ENCODE measurements at places on chromosomes 6 and 20.

GRCh38 chr6:163444077-163444476 is 29.6 kb downstream of the QKI start:
- no peak for DNase-seq

GRCh38 chr6:100968949-100969348 is 87.8 kb upstream of the ASCC3 start:
- no peak for DNase-seq

GRCh38 chr6:168546151-168546550 is 105.2 kb downstream of the SMOC2 start:
- no peak for DNase-seq

DNA sequence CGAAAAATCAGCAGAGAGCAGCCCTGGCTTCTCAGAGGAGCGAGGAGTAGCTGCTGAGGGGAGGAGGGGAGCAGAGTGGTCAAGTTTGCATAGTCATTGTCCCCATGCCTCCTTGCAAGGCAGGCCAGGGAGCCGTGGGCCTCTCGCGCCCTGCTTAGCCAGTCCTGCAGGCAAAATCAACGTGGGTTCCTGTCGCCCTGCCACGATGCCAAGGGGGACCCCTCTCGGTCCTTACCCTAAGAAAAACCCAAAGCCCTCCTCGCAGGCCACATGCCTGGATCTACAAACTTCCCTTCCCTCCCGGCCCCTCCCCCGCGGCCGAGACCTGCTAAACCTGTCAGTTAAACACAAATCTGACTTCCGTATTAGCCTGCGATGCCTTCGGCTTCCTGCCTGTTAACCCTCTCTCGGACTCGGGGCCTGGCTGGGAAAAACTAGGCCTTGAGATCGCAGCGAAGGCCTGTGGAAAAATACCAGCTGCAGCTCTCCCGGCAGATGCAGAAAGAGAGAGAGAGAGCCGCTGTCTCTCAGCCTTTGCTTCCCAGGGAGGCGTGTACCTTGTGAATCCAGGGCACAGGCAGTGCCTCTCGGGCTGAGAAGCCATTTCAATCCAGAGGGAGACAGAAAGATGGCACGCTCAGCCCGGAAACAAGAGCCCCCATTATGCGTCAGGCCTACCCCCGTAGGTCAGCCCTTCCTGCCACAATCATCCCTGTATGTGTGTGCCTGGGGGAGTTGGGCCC is 968 bp upstream of the ZMYND8 start:
- DNase-seq: peak; percentile 93

DNA sequence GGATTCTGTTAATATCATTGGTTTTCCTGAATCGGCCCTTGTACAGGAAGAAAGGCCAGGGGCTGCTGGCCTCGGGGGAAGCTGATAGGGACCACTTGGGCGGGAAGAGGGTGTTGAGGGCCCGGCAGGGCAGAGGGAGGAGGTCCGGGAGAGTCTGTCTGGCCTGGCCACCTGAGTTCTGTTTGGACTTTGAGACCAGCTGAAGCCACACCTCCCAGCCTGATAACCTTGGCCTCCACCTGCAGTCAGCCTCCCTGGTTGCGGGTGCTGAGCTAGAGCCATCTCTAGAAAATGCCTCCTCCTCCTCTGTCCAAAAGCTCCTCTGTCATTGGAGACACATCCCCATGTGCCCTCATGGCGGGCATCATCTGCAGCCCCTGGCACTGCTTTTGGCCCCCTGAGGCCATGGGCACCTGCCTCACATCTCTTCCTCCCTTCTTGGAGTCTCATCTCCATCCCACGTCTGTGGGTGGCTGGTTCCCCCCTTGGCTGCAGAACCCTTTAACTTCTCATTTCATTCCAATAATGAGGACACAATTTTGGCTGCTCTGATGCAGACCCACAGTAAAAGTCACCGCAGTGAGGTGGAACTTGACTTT is 16.6 kb downstream of the APCDD1L start:
- no peak for DNase-seq

GRCh38 chr20:52031563-52032303 is 159.8 kb downstream of the ZFP64 start:
- DNase-seq: peak; percentile 93

DNA sequence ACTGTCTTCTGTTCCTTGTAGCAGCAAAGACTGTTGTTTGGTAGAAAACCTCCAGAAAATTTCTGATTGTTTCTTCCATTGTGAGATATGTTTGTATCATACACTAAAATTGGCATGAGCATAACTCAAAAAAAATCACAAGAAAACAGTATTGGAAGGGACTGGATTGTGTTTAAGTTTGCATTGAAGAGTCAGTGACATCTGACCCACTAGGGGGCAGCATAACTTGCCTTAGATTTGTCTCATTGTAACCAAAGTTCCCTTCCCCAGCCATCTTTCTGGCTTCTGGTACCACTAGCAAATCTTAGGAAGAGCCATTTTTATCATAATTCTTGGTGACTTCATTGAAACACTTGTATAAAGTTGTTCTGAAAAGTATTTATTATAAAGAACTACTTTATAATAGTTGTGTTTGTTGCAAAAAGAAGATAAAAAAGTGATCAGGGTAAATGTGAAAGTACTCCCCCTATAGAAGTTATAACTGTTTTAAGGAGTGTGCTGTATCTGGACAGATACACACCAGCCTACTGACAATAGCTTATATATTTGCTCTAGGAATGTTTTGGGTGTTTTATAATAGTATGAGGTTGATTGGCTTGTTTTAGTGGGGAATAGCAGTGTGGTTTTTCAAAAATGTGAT is 7.7 kb downstream of the CSTF1 start:
- peak; percentile 80 for DNase-seq

DNA sequence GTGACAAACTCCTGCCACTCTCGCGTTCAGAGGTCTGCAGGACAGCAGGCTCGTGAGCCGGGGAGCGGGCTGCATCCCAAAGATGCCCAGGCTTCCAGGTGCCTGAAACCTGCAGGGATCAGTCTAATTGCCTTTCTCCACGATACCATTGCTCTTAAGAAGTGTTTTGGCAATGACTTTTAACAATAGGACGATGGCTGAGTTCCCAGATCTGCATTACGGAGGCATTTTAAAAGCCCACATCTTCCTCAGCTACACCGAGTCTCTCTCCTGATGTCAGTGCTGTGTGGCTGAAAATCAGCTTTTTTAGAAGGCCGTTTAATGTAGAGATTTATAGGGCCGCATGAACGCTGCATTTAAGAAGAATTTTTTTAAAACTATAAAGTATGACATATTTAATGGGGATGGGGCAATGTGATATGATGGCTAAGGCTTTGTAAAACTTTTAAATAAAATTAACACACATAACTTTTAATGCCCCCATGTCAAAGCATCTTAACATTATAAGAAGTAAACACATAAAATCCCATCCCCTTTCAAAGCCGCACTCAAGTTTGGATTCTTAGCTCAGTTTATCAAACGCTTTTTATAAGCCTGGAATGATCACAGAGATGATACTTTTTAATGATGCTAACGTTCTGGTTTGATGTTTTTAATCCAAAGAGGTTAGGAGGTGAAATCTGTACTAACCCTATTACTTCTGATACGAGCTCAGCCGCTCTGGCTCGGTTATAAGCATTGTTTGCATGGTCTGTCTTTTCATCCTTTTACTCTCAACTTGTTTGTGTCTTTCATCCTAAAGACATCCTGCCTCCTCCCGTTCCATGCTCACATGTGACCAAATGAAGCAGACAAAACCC is 386.0 kb downstream of the SMOC2 start:
- no peak for DNase-seq

- no peak for DNase-seq
These were observed 16.4 kb downstream of the SLCO4A1 start for GRCh38 chr20:62658593-62659178.

GRCh38 chr6:5569491-5569890 is 308.2 kb downstream of the FARS2 start:
- DNase-seq: no peak

DNA sequence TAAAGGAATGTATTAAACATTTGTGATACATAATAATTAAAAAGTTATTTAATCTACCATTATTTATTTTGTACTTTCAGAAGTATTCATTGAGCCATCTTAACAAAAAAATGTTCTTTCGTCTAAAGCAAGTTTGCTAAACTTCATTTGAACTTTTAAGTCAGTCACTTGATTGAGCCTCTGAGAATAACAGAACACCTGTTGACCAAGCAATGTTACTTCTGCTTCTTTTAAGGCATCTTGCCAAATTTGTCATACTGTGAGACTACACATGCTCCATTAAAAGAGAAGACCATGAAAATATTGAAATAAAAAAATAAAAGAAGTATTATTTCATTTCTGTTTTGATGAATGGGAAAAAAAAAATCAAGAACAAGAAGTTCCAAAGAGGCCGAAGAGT is 141.8 kb upstream of the BMP5 start:
- DNase-seq: no peak

DNA sequence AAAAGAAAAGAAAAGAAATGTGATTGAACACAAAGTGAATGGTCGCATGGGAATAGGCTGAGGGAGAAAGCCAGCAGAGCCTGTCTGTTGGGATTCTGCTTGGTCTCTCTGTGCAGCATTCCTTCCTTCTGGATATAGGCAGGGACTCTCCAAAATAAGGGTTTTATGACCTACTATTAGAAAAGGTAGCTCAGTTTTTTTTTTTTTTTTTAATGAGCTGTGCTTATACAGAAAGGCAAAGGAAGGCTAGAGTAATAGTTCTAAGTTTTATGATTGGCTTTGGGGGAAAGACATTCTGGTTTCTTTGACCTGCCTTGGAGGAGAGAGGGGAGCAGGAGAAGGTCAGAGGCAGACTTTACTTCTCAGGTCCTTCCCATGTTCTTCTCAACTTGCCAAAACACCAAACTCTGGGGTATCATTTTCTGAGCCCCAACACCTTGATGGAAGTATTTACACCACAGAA is 18.8 kb upstream of the IER3 start:
- no peak for DNase-seq

DNA sequence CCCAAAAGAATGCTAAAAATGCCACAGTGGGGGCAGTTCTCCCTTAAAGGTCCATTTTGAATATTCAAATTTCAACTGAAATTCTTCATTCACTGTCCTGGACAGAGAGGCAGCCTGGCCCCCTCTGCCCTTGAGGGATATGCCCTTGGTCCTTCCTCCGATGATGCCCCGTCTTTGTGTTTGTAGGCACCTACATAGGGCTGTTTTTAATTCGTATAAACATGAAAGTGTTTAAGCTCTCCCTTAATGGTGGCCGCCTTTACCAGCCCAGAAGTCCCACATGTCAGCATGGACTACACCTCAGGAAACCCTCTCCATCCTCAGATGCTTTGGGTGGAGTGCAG is 70.2 kb downstream of the SSR1 start:
- DNase-seq: no peak

DNA sequence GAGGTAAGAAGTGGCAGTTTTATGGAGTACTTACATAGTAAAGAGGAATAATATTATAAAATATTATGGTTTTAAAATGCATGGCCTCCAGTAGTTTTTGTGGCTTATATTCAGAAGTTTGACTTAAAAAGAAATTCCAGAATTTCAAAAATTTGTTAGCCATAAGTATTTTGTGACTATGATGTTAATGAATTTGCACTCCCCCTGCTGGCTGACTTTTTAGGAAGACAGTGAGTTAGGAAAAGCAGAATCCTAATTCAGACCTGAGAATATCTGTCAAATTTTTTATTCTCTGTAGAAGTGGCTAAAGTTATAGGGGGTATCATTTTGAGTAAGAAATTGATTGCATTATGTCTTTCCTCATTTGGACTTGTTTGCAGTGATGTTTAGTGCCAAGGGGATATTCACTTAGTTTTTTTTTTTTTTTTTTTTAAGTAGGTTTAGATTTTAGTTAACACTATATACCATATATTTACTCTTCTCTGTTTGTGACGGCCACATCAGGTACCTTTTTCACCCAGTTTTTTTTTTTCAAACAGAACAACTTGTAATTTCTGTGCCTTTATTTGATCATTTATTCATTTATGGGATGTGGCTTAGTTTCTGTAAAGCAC is 40.8 kb downstream of the ZFAND3 start:
- peak; percentile 59 for DNase-seq

DNA sequence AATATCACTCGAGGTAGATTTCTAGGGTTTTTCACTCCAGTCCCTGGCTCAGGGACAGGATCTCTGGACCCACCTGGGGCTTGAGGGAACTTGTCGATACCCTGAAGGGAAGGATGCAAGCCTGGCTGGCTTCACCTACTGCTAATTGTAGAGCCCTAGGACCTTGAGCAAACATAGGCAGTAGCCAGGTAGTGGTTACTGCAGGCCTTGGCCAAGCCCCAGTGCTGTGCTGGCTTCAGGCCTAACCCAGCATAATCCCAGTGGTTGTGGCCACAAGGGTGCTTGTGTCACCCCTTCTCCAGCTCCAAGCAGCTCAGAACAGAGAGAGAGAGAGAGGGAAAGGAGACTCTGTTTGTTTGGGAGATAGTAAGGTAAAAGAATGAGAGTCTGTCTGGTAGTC is 5.8 kb upstream of the MCM9 start:
- no peak for DNase-seq

- DNase-seq: peak; percentile 77
These were observed 65.0 kb upstream of the EEF1A1 start for GRCh38 chr6:73585566-73586415.

DNA sequence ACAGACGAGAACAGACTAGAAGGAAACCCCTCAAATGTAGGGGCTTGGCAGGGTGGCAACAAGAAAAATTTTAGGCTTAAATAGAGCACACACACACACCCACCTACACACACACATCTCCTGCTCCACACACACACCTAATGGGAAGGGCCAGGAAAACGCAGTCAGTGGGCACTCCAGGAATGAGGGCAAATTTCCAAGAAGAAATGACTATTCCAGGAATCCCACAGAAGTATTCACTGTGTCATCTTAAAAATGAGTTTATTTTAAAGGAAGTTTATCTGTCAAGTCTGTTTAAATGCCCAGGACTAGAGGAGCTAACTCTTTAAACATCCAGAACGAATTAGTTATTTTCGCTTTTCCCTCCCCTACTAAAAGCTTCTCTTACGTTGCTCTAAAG is 13.0 kb downstream of the ALDH8A1 start:
- DNase-seq: peak; percentile 92

DNA sequence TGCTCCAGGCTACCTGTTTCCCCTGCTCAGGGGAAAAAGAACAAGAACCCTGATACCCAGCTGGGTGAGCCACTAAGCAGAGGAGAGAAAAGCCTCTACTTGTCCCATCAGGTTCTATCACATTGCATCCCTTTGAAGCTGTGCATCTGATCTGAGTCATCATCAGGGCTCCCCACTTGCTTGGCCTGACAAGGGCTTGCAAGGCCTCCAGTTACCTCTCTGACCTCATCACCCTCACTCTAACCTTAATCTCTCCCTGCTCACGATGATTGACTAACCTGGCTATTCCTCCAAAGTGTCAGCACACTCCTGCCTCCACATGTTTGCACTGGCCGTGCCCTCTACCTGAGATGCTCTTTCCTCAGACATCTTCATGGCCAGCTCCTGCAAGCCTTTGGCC is 309.5 kb upstream of the CHD6 start:
- DNase-seq: no peak
